ENCODE measurements at places on chromosomes 7 and 10.

DNA sequence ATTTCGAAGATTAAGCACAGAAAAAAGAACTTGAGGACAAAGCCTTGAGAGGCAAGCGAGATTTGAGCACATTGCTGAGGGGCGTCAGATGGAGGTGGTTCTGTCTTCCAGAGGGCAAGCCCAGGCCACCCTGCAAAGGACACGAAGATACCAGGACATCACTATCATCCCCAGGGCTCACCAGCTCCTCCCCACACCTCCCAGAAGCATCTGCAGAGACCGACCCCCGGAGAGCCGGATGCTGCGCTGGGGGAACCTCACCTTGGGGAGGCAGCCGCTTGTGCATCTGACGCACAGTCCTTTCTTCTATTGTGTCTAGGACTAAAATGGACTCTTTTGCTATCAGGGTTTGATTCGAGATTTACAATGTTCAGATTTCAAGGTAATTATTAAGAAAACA lies 259.7 kb downstream of the DNAJB6 start:
- no peak for DNase-seq

- no peak for DNase-seq
Measured at GRCh38 chr10:125137601-125138438, 22.5 kb downstream of the CTBP2 start.

- DNase-seq = no peak
Measured at GRCh38 chr7:116169060-116169459, 41.3 kb upstream of the TES start.

DNA sequence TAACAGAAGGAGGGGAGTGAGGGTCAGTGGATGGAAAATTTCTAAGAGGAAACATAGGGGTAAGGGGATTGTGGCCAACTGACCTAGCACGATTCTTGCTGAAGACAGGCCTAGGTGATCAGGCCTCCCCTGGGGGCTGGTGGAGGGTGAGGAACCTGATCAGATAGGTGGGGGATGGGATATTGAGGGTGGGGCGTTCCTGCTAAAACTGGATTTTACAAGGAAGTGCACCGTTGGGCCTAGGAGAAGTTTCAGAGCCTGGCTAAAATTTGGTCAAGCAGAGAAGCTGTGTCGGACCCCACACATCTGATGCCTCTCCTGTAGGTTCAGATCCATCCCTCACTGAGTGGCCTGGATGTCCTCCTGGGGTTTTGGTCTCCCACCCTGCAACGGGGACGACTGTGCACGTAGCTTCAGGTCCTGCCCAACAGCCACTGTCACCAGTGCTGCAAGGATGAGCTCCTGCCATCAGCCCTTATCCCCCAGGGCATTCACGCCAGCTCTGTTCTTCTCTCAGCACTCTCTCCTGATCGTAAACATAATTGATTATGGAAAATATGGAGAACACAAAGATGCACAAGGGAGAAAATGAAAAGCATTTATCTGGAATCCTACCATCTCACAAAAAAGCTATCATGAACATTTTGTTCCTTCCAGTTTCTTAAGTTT lies 89.9 kb downstream of the ADCY1 start:
- no peak for DNase-seq

DNA sequence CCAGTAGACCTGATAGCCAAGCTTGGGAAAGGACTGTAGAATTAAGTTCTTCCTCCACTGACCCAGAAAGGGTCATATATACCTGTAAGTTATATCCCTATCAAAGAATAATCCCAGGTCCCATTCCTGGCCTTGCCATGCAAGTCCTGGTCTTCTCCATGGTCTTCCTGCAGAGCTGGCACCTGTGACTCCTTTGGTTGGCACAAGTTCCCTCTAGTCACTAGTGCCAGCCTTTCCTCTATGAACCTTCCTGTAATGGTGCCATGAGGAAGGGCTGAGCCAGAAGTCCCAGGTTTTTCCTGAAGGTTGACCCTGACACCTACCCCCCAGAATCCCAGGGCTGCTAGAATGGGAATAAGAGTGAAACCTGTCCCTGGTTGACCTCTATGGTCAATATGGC lies 54.1 kb upstream of the UNC5B start:
- no peak for DNase-seq

GRCh38 chr10:94583124-94583523 lies 37.5 kb downstream of the HELLS start:
- DNase-seq = no peak

DNA sequence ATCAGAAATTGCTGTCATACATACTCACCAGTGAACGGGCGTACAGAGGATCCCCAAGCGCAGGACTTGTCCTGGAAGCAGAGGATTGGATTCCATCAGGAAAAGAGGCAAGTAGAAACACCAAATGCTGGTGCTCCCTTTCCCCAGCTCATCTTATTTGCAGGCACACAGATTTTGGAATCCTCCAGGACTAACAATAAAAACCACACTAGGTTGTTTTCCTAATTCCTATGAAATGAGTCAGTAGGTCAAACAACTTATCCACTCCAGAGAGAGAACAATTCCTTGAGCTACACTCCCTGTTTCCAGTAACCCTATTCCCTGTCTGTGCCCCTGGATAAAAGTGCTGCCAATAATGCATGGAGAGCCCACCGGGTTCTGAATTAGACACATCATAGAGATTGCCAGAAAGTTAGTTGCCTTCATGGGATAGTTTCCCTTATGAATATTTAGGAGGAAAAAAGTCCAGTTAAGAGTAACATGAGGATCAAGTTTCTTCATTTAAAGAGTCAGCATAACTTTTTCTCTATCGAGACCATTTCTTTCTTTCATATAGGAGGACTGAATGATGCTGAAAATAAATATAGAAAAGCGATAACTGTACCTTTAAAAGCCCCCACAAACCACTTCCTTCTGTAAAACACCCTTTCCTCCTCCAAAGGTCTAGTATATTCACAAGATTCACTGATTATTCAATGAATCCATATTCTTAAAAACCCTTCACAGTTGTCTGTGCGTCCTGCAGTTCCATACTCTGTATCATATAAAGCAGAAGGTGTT lies 178.3 kb upstream of the KLF14 start:
- no peak for DNase-seq

- no peak for DNase-seq
Measured at GRCh38 chr7:5657901-5658300, 123.6 kb downstream of the RNF216 start.

- no peak for DNase-seq
Measured at GRCh38 chr7:28509251-28510025, 97.1 kb downstream of the CREB5 start.

DNA sequence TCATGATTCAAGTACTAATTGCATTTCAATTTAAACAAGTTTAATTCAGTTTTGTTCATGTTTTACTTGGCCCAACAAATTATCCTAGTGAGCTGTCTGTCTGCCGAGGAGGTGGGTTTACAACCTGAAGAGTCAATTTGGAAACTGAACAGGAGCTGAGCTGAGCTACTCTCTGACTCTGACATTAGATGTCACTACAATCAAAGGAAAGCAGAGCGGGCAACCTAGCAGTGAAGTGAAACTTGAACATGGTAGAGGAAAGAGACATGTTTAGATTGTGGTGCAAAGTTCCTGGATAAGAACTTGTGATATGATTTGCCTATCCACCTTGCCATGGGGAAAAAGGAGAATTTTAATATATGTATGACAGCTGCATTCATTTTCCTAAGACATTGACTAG lies 9.6 kb upstream of the AGR3 start:
- DNase-seq = no peak

- DNase-seq = no peak
Measured at GRCh38 chr7:22900101-22900500, 77.5 kb upstream of the TOMM7 start.
